Stimulated activated CD4-positive, alpha-beta T cell treated with anti-CD3 and anti-CD28 coated beads, Interleukin-2, amount 100 ng/mL, for 4 hours (primary cell): ENCODE measurements at places on chromosomes 13 and 19.

- DNase-seq, result no peak
Observed at GRCh38 chr13:50745542-50746115, 97.9 kb downstream of the DLEU7 start.

GRCh38 chr13:35810321-35810720 lies 320.9 kb downstream of the DCLK1 start:
- DNase-seq, result no peak

- no peak for DNase-seq
Observed at GRCh38 chr19:15381864-15382263, 2.3 kb upstream of the AKAP8 start.

- DNase-seq, result no peak
Observed at GRCh38 chr13:36431204-36432105, 840 bp upstream of the CCNA1 start.

DNA sequence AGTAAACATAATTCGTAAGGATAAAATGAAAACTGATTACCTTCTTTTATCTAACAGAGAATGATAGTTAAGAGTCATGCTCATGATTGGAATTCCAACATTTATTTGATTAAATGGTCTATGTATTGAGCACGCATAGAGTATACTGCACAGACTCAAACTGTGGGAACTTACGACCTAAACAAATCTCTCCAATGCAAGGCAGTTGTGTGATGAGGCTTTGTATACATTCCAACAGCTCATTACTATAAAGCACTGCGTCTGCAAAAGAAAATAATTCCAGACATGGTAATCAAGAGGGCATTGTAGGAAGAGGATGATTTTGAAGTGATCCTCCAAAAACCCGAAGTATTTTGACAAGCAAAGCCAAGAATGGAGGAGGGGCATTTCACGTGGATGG lies 169.5 kb downstream of the NUFIP1 start:
- DNase-seq, result no peak

GRCh38 chr13:28590461-28590860 lies 68.5 kb upstream of the POMP start:
- no peak for DNase-seq

GRCh38 chr19:16822648-16823047 lies 6.5 kb upstream of the SIN3B start:
- no peak for DNase-seq

- no peak for DNase-seq
Observed at GRCh38 chr19:41205995-41206394, 13.0 kb downstream of the CYP2S1 start.

DNA sequence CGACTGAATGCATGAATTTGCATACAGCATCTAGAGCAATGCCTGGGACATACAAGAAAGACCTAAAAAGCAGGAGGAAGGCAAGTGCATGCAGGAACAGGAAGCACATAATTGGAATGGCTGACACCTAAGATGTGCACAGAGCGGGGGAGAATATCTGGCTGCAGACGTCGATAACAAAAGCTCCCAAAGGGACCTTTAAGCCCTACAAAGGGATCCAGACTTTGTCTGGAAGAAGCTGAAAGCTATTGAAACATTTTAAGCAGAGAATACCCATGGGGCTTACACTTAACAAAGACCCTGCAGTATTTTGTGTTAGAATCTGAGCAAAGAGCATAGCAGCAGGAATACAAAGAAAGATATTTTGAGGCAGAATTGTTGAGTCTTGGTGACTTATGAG lies 107.4 kb upstream of the CLDN10 start:
- no peak for DNase-seq

GRCh38 chr19:57812226-57812625 lies 2.5 kb downstream of the ZNF552 start:
- no peak for DNase-seq

DNA sequence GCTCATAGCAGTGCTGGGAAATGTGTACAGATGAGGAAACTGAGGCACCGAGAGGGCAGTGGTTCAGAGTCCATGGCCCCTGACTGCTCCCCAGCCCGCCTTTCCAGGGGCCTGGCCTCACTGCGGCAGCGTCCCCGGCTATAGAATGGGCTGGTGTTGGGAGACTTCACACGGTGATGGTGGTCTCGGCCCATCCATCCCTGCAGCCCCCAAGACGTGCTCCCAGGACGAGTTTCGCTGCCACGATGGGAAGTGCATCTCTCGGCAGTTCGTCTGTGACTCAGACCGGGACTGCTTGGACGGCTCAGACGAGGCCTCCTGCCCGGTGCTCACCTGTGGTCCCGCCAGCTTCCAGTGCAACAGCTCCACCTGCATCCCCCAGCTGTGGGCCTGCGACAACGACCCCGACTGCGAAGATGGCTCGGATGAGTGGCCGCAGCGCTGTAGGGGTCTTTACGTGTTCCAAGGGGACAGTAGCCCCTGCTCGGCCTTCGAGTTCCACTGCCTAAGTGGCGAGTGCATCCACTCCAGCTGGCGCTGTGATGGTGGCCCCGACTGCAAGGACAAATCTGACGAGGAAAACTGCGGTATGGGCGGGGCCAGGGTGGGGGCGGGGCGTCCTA lies 15.9 kb downstream of the LDLR start:
- DNase-seq, result no peak

DNA sequence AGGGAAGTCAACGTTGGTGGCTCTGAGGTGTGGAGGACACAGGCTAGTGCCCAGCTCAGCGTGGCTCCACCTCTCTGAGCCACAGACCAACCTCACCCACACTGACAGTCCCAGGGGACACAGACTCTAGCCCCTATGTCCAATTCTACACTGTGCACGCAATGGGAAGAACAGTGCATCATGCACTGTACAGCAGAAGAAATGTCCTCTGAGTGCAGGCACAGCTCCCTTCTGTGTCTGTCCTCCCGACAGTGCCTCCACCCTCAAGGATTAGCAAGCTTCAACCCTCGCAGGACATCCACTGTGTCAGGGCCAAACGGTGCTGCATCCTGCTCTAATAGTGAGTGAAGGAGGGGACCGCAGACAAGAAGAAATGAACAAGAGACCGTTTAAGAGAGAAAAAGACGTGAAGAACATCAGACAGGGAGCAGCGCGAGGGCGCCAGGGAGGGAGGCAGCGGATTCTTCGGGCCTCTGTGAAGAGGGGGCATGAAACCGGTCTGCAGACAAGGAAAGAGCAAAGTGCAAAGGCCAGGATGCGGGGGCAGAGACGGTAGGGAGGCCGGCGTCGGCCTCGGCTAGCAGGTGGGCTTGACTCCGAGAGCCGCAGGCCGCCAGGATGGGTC lies 681 bp downstream of the ZNF837 start:
- DNase-seq, result no peak

- peak; percentile 59 for DNase-seq
Observed at GRCh38 chr19:19366434-19367396, 38.8 kb upstream of the GATAD2A start.

GRCh38 chr19:17243211-17243829 lies 2.4 kb downstream of the NR2F6 start:
- DNase-seq, result no peak

- DNase-seq, result no peak
Observed at GRCh38 chr13:87453244-87453643, 217.9 kb upstream of the SLITRK5 start.

- DNase-seq, result no peak
Observed at GRCh38 chr19:28601723-28602440, 611.1 kb downstream of the UQCRFS1 start.

- no peak for DNase-seq
Observed at GRCh38 chr13:31418186-31418585, 218.4 kb downstream of the B3GLCT start.

DNA sequence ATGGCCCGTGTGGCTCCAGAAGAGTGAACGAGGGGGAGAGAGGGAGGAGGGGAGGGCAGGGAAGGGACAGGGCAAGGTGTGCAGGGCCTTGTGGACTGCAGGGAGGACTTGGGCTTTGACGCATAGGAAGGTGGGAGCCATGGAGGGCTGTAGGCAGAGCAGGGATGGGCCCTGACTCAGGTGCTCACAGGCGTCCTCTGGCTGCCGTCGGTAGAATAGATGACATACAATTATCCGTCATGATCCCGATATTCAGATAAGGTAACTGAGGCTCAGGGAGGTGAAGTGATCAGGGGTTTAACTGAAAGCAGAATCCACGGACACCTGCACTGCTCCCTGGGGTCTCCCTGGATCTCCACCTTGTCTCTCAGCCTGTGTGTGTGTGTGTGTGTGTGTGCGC lies 3.4 kb downstream of the C3 start:
- DNase-seq, result no peak

DNA sequence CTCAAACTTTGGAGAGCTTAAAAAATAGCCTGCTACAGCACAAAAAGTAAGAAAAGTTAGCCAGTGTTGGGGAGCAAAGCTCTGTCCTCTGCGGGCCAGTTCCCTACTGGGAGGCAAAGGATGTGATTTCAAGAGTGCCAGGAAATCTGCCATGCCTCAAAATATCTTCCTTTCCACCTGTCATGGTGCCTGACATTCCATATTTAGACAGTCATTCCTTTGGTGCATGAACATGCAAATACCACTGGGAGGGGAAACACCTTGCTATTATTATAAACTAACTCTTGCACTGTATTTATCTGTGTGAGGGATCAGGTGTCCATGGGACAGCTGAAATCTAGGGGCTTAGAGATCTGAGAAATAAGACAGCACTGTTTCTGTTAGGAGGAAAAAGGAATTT lies 10.3 kb downstream of the FREM2 start:
- no peak for DNase-seq

DNA sequence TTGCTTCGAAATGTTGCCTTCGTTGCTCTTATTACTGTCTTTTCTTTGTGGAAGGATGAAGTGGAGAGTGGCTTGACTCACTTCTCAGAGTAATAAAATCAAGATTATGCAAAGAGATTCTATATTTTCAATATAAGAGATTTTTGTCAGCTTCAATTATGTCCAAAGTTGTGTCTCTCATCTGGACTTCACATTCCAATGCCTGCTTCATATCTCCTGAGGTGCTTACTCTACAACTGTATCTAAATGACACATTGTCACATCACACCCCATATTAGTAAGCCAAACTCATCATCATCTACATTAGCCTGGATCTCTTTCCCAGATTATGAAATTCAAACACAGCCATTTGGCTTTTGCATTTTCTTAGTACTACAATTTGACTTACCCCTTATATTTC lies 409.4 kb downstream of the DACH1 start:
- no peak for DNase-seq

GRCh38 chr19:35381318-35381717 lies 10.4 kb downstream of the GPR42 start:
- no peak for DNase-seq

GRCh38 chr13:76797361-76797760 lies 88.8 kb downstream of the KCTD12 start:
- DNase-seq, result no peak

DNA sequence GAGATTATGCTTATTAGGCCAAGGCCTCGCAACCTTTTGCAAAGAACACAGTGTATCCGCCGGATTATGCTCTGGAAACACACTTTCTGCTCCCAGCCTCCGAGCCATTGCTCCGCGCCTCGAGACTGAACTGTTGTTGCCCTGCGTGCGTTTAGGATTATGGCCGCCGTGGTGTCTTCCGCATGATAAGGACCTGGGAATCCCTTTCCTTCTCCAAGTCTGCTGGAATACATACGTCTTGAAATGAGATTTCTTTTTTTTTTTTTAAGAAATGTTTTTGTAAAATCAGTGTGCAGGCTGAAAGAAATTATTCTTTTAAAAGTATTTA lies 89.8 kb upstream of the SOX1 start:
- no peak for DNase-seq

GRCh38 chr13:110698689-110699088 lies 7.2 kb downstream of the CARS2 start:
- DNase-seq, result no peak

- DNase-seq, result no peak
Observed at GRCh38 chr19:30131246-30131645, 189.2 kb downstream of the URI1 start.

DNA sequence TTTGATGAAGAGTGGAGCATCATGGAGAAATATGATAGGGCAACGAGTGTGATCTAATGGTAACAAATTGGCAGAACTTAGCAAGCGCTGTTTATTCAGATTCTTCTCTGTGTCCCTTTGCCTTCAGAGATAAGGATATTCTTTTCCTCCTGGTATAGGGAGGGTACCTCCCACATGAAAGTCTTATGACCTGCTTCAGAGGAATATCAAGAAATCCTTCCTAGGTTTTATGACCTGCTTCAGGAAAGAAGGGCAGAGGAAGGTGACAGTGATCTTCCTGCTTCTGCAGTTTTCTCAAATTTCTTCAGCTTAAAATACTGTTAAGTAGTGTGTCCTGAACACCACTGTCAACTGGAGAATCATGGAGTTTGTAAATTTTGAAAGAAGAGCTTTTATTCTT lies 144.3 kb downstream of the DNAJC15 start:
- DNase-seq, result no peak

DNA sequence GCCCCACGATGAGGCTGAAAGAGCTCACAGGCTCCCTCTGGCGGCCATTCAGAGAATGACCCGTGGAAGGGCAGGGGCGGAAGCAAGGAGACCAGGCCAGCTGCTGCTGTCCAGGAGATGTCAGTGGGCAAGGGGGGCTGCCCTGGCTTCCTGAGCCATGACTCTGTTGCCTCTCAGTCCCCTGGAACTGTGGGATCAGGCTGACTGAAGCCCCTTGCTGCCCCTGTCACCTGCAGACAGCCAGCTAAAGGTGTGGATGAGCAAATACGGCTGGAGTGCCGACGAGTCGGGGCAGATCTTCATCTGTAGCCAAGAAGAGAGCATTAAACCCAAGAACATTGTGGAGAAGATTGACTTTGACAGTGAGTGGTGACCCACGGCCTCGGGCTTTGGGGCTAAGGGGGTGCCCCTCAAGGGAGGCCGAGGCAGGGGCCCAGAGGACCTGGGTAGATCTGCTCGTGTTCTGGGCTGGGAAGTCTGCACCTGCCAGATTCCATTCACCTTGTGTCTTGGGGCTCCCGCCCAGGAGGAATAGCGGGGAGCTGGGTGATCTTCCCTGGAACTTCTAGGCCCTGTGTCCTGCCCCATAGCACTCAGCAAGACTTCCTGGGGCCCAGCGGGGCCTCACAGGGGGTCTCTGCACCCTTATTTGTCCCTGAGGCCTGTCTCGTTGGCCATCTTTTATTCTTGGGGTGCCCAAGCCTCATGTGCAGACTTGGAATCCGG lies 12.5 kb upstream of the ACTN4 start:
- DNase-seq, result peak; percentile 50

- DNase-seq, result no peak
Observed at GRCh38 chr19:46073268-46073922, 32.6 kb upstream of the IGFL4 start.

DNA sequence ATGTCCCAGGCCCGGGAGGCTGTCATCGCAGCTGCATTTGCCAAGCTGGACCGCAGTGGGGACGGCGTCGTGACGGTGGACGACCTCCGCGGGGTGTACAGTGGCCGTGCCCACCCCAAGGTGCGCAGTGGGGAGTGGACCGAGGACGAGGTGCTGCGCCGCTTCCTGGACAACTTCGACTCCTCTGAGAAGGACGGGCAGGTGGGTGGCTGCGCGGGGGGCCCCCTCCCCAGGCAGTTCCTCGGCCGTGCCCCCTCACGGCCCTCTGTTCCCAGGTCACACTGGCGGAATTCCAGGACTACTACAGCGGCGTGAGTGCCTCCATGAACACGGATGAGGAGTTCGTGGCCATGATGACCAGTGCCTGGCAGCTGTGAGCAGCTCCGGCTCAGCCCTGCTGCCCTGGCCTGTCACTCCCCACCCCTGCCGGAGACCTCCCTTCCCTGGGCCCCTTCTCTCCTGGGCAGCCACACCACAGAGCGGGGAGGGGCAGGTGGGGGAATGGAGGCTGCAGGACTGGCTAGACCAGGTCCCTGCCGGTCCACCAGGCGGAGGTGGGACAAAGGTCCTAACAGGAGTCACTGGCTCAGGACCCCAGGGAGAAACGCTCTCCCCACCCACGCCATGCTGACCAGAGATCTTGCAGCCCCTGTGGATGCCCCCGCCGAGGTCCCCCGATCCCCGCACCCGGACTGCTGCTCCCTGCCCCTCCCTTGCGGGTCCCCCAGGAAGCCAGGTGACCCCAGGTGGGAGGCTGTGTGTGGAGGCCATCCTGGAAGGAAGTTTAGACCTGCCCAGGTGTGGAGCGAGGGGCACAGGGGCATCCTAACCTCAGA lies 1.1 kb downstream of the CAPS start:
- DNase-seq, result no peak
